ENCODE measurements at places on chromosomes 13 and 19. TPM values are rescaled to one million over a fixed set of nuclear protein-coding genes. Genes with fewer than 3 reads are reported as not detected.

DNA sequence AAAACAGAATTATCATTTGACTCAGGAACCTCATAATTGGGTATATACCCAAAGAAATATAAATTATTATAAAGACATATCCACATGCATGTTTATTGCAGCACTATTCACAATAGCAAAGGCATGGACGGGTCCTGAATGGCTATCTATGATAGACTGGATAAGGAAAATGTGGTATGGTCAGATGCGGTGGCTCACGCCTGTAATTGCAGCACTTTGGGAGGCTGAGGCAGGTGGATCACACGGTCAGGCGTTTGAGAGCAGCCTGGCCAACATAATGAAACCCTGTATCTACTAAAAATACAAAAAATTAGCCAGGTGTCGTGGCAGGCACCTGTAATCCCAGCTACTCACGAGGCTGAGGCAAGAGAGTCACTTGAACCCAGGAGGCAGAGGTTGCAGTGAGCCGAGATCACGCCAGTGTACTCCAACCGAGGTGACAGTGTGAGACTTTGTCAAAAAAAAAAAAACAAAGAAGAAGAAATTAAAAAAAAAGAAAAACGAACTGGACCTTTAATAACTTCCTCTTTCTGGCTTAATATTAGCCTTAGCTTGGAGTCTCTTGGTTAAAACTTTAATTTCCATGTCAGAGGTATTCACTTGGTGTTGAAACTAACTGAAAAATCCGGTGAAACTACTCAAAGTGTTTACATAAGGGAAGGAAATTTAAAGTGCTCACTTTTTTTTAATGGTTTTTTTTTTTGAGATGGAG, 104.4 kb downstream of the ZNF486 start:
- no peak for DNase-seq

Gene MAP3K10
- 10.9 TPM for total RNA-seq

Gene OR10H4
- not detected for total RNA-seq

GRCh38 chr13:62544928-62545327, 1129.3 kb upstream of the PCDH20 start:
- DNase-seq, result no peak

Gene RANBP3
- 64.5 TPM for total RNA-seq

Gene ZNF493
- 10.1 TPM for total RNA-seq

DNA sequence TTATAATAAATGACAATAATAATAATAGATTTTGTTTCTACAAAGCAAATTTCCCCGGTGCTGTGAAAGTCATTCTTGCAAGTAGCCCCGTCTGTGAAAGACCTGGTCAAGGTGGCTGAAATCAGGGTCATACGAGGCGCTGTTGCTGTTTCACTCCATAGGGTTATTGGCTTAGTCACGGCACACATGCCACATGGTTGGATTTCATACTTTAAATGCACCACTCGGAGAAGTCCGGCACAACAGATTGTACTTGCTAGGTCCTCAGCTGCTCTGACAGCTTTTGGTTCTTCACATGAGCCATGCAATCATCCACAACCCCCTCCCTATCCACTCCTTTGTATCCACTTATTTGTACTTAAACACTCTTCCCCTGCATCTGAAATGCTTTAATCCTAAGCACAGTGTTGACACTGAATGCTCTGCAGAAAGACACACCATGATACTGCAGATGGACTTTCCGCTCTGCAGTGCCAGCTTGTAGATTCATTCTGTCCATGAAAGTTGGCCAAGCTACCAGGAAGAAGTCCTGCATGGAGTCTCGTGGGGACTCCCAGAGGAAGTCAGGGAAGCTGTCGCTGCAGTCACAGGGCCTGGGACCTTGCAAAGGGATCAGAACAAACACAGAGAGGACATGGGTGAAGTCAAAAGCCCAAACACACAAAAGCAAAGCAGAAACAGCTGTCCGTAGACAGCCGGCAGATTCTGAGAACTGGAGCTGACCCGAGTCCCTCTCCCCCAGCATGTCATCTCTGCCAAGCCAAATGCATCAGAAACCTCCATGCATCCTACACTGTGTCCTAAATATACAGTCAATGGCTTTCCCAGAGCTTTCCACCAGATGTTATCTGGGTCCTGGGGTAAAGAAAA, 124.6 kb downstream of the COL4A2 start:
- no peak for DNase-seq

- DNase-seq, result no peak
Measured at GRCh38 chr13:40961214-40961613, 57.9 kb downstream of the ELF1 start.

DNA sequence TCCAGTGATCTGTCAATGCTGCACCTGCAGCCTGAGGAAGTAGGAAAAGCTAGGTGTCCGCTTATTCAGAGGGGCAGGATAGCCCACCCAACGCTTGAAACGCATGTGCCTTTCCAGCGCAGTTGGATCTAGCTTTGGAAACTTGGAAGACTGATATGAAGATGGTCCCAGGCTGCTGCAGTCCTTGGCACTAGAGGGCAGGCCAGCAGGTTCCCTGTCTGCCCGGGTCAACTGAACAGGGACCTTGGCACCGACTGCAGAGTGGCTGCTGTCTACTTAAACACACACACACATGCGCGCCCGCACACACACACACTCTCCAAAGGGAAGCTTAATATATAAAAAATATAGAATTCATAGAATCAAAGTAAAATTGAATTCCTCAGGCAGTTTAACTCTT, 100.0 kb downstream of the TSHZ3 start:
- no peak for DNase-seq

- DNase-seq, result peak; percentile 7
Measured at GRCh38 chr13:48531416-48532255, 1.2 kb downstream of the RCBTB2 start.

Gene ZNF724
- total RNA-seq, result 22.1 TPM

GRCh38 chr19:8461891-8462290, 17.1 kb downstream of the HNRNPM start:
- no peak for DNase-seq

Gene CGB2
- total RNA-seq, result 2.2 TPM

Gene CATSPERD
- not detected for total RNA-seq

- DNase-seq, result no peak
Measured at GRCh38 chr13:74004109-74004508, 130.1 kb downstream of the KLF12 start.

DNA sequence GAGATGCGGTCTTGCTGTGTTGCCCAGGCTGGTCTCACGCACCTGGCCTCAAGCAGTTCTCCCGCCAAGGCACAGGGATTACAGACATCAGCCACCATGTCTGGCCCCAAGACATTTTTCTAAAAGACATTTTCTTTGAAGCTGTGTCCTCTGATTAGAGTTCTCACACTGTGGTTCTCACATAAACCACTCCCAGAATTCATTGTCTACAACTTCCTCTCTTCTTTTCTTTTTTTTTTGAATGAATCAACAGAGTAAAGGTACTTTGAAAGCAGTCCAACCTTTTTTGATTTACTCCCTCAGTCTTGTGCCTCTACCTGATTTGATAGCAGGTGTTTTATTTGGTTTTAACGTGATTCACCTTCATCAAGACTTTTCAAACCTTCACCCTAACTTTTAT, 14.3 kb upstream of the SHD start:
- DNase-seq, result no peak

GRCh38 chr13:29489650-29490560, 105.6 kb downstream of the SLC7A1 start:
- DNase-seq, result no peak

Gene SPRED3
- 0.06 TPM for total RNA-seq

- DNase-seq, result peak; percentile 84
Measured at GRCh38 chr19:12666265-12667048, at the start of the genes MAN2B1 and WDR83. Gene MAN2B1, minus strand, starts transcription at chr19:12666742. Its CDS starts 41 bp downstream, at chr19:12666701. Gene WDR83, plus strand, starts transcription at chr19:12666807. Its CDS starts 2,984 bp downstream, at chr19:12669791.

- DNase-seq, result no peak
Measured at GRCh38 chr13:102277286-102277685, 124.6 kb downstream of the FGF14 start.

Gene FAM124A
- total RNA-seq, result 0.46 TPM

DNA sequence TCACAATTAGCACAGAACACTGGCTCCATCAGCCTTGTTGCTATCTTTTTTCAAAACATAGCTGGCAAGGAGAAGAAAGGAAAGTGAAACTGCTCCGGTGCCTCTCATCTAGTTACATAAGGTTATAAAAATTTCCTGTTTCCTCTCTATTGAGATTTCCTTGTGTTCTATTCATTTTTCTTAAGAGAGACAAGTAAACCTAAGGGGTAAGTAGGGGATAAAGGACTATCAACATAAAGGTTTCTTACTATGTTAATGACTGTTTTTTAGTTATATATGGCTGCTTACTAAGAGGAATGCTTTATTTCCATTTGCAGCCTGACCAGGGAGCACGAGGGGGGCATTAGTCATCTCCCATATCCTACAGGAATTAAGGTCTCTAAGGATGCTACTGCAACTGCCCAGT, 73.2 kb upstream of the MLNR start:
- peak; percentile 39 for DNase-seq

- DNase-seq, result no peak
Measured at GRCh38 chr19:44551850-44552249, 22.4 kb upstream of the CEACAM20 start.

DNA sequence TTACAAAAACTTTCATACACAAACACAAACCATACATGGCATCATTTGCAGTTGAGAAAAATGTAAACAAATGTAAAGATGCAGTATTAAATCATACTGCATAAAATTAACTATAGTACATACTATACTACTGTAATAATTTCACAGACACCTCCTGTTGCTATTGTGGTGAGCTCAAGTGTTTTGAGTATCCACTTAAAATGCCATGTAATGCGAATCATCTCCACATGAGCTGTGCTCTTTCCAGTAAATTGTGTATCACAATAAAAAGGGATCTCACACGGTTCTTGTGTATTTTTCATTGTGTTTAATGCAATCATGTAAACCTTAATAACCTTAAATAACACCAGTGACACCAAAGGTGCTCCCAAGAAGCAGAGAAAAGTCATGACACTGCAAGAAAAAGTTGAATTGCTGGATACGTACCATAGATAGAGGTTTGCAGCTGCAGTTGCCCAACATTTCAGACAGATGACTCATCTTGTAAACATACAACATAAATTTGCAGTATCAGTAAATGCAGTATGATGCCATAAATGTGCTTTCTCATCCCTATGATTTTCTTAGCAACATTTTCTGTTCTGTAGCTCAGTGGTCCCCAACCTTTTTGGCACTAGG, 166.6 kb downstream of the RAP2A start:
- DNase-seq, result no peak

- no peak for DNase-seq
Measured at GRCh38 chr13:59672445-59672844, 491.3 kb downstream of the DIAPH3 start.

DNA sequence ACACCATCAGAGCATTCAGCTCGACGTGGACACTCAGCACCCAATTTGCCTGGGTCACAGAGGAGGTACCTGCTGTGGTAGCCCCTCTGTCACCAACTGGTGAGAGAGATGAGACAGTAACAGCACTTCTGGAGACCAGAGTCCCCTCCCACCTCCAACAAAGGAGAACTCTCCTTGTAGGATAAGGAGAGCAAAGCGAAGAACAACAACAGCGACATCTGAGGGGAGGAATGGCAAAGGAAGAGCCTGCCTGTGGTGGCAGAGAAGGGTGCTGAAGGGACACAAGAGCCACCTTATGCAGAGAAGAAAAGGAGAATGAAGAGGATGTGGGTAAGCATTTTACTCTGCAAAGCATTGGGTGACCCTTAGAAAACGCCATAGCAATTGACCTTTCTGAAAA, 167.8 kb downstream of the ABCC4 start:
- DNase-seq, result no peak

Gene DACH1
- total RNA-seq, result not detected

Gene FGF22
- total RNA-seq, result not detected

DNA sequence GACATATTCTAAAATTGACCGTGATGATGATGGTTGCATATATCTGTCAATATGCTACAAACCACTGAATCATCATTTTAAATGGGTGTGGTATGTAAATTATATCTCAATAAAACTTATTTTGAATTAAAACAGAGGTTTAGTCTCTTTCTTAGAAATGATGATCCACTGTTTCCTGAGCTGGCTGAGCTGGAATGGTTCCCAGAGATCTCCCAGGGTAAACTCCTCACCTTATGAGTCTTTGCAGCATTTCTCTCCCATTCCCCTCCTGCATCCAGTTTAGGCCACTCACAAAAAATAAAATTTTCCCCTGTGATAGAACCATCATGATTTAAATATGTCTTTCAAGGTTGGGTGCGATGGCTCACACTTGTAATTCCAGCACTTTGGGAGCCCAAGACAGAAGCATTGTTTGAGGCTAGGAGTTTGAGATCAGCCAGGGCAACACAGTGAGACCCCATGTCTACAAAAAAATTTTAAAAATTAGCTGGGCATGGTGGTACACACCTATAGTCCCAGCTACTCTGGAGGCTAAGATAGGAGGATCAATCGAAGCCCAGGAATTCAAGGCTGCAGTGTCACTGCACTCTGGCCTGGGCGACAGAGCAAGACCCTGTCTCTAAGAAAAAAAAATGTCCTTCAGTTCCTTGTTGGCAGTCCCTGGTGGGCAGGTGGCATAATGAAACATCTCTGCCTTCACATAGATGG, 46.1 kb downstream of the FLT1 start:
- no peak for DNase-seq

GRCh38 chr19:591099-591958, 1.6 kb downstream of the HCN2 start:
- peak; percentile 67 for DNase-seq

Gene KLF5
- total RNA-seq, result 3.3 TPM

DNA sequence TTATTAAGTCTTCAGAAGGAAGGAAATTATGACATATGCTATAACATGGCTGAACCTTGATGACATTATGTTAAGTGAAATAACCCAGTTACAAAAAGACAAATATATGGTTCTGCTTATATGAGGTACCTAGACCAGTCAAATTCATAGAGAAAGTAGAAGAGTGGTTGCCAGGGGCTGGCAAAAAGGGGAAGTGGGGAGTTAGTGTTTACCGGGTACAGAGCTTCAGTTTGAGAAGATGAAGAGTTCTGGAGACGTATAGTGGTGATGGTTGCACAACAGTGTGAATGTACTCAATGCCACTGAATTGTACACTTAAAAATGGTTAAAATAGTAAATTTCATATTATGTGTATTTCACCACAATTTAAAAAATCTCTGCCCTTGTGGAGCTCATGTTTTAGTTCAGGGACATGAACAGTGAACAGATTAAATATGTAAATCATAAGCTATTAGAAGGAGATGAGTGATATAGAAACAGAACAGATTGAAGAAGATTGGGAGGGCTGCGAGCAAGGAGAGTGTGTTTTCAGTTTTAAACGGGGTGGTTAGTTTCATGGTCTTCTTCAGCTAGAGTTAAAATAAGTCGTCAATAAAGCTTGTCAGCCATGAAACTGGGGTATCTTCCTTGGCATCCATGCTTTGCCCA, 355.2 kb downstream of the KCNRG start:
- DNase-seq, result no peak

Gene ZBTB32
- 0.06 TPM for total RNA-seq
